ENCODE measurements at places on chromosomes 13 and 19.

- DNase-seq, result no peak
Measured at GRCh38 chr19:10295305-10295846, 5.6 kb downstream of the ICAM5 start.

- DNase-seq, result no peak
Measured at GRCh38 chr19:17220207-17220758, 5.1 kb downstream of the USE1 start.

- DNase-seq, result no peak
Measured at GRCh38 chr13:103157016-103157415, 90.8 kb upstream of the SLC10A2 start.

GRCh38 chr19:34341935-34342680 is 22.9 kb upstream of the GPI start:
- no peak for DNase-seq

GRCh38 chr19:29563486-29564101 is 37.8 kb downstream of the VSTM2B start:
- no peak for DNase-seq

DNA sequence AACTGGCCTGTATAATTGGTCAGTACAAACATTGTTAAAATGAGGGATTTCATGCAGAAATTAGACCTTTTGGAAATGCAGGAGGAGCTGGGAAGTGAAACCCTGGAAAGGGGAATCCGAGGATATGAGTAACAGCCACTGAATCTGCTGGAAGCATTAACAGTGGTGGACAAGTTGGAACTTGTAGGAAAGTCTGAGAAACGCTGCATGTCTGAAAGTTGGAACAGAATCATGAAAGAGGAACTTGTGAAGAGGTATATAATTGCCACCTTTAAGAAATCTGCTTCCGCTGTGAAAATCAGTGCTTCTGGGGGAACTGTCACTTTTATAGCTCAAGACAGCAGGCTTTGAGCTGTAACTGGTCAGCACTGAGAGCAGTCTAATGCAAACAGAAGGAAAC is 716.5 kb upstream of the PRR20A start:
- no peak for DNase-seq

DNA sequence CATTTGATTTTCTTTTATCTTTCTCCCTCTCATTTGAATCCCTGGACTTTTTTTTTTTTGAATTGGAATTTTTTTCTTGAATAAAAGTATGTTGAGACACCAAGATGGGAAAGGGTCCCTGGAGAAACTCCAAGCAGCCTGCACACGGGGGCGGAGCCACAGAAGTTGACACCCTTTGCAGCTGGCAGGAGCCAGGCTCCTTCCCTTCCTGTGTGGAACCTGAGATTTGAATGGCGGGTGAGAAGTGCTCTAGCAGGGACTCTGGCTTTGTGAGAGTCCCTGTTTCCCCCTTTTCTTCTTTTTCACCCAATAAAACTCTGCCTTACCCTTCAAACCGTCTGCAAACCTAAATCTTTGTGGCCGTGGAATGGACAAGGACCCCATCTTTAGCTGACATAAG is 1381.0 kb upstream of the MIR17HG start:
- no peak for DNase-seq

GRCh38 chr19:17266975-17267788 is at the start of gene BABAM1:
BABAM1 (plus strand) TSS chr19:17267443; CDS start chr19:17268807, 1,364 bp downstream.
- DNase-seq, result peak; percentile 95

- DNase-seq, result no peak
Measured at GRCh38 chr13:108268466-108269112, 929 bp upstream of the TNFSF13B start.

DNA sequence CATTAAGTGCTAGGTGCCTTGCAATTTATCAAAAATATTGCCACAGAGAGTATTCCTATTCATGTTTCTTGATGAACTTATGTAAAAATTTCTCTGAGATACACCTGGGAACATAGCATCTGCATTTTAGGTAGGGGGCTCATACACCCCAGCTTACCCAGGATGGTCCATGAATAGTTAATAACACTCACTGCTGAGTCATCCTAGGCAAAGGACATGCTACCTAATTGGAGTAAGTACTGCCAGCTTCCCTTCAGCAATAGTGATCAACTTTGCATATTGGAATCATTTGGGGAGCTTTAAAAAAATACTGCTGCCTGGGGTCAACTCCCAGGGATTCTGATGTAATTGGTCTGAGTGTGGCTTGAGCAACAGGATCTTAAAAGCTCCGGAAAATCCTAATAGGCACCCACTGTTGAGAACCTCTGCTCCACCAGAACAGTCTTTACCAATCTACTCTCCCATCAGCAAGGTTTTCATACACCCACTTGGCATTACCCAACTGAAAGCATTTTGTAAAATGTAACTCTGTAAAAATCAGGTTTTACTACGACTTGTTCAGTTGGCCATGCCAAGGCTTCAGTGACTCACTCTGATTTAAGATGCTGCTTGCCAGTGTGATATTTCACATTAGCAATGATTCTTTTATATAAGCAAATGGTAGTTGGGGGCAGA is 67.2 kb upstream of the FNDC3A start:
- no peak for DNase-seq

DNA sequence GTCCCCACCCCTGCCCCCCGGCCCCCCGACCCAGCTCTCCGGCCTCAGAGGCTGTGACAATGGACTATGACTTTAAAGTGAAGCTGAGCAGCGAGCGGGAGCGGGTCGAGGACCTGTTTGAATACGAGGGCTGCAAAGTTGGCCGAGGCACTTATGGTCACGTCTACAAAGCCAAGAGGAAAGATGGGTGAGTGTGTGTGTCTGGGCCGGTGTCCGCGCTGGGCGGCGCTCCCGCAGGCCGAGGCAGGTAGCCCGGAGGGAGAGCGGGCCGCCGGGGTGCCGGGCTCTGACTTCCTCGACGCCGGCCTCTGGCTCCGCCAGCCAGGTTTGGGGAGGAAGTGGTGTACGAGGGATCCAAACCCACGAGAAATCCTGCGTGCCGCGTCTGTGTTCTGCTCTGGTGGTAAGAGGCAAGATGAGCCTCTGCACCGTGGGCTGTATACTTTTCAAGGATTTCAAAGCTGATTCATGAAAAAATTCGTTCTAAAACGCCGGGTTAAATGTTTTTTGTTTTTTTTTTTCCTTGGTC is 718 bp downstream of the CDK8 start:
- peak; percentile 36 for DNase-seq

GRCh38 chr19:55071913-55072312 is 3.8 kb upstream of the EPS8L1 start:
- DNase-seq, result no peak

GRCh38 chr19:31946491-31946890 is 398.9 kb upstream of the ZNF507 start:
- no peak for DNase-seq

DNA sequence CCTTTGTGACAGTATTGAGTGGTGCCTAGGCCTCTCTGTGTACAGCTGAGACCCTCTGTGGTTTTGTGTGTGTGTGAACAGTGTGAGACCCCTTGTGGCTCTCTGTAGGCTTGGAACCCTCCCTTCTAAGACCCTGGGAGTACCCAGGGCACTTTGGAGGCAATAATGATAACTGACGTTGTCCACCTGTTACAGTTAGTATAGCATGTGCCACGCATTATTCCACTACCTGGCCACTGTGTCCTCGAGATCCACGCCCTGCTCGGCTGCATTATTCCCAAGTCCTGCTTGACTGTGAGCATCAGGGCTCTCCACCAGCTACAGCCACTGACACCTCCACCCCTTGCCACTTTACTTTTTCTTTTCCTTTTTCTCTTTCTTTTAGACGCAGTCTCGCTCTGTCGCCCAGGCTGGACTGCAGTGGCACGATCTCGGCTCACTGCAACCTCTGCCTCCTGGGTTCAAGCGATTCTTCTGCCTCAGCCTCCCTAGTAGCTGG is 2.0 kb downstream of the GRAMD1A start:
- DNase-seq, result no peak

DNA sequence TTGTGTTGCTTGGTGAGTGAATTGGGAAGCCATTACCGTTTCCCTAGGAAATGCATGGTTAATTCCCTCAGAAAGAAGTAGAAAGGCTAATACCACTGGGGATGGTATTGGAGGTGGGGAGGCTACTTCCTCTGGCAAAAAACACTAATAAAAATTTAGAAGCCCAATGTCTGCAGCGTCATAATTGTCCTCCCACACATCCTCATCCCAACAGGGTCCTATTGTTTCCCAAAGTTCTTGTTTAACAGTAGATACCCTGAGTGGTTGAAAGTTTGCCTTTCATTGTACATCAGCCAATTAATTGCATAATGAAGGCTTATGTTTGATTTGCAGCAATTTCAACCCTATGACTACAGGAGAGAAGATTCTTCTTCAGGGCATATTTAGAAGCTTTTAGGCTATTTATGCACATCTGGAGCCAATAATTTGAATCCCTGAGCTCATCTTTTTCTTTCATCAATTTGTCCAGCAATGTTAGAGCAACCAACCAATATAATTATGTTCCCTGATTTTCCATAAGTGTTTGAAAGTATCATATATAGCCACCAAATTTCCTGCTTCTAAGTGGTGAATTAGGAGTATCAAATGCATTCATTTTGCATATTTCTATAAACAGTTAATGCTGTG is 491.0 kb downstream of the SLITRK5 start:
- no peak for DNase-seq

DNA sequence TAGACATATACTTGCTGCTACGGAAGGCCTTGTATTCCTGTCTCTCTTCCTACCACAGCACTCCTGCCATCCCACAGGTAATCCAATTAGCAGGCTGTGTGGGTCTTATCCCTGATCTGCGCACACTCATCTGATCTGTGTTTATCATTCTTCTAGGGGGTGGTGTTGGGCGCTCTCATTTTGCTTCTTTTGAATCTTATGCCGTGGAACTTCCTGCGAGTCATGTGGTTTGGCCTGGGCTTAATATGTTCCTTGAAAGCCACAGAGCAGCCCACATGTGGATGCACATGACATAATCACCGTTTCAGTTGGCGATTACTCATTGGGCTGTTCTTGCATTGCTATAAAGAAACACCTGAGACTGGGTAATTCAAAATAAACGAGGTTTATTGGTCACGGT is 7.5 kb downstream of the RASA3 start:
- DNase-seq, result no peak

GRCh38 chr19:44512326-44513298 is 12.3 kb upstream of the ZNF180 start:
- DNase-seq, result no peak

GRCh38 chr13:66830940-66831716 is 399.0 kb downstream of the PCDH9 start:
- no peak for DNase-seq

DNA sequence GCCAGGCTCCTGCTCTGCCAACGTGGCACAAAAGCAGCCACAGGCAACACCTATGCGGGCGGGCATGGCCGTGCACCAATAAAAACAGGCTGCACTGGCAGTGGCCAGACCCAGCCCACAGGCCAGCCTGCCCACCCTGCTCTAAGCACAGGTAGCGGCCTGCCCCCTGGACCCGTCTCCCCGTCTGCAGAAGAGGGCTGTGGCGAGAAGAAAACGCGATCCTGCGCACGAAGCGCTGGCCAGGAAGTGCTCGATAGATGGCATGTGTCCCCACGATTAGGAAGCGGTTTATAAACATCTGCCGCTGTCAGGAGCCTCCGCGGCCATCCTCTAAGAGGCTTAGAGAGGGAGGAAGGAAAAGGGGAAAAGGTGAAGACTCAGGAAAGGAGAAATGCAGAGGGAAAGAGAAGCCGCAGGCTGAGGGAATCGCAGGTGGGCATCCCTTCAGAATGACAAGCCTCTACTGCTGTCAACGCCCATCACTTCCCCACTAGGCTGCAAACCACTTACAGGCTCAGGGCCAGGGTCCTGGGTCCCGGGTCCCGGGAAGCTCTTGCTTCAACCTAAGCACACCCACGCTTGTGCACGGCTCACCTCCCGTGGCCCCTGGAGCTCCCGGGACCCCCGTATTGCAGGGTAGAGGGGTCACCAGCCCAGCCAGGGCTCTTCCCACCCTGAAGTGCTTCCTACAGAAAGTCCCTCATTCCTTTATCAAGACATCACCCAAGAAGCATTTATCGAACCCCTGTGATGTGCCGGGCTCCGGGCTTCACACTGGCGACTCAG is 10.5 kb downstream of the MLLT1 start:
- DNase-seq, result no peak

DNA sequence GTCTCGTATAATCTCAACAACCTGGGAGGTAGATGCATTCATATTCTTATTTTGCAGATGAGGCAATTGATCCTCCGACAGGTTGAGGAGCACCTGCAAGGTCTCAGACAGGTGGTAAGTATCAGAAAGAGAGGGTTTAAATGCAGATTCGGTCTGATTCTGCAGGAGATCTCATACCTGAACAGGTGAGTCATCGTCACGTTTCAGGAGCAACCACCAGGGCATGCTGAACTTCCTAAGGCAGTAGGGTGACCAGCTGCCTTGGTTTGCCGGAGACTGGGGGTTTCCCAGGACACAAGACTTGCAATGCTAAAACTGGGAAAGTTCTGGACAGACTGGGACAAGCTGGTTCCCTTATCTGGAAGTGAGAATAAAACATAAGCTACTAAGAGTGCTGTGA is 68.8 kb upstream of the TSHZ3 start:
- no peak for DNase-seq

- no peak for DNase-seq
Measured at GRCh38 chr13:85935868-85936467, 136.7 kb upstream of the SLITRK6 start.

- DNase-seq, result no peak
Measured at GRCh38 chr13:66349966-66350365, 880.2 kb downstream of the PCDH9 start.

- no peak for DNase-seq
Measured at GRCh38 chr13:99565478-99566124, 64.3 kb downstream of the TM9SF2 start.

- DNase-seq, result no peak
Measured at GRCh38 chr19:32876919-32877285, 7.3 kb upstream of the SLC7A9 start.

DNA sequence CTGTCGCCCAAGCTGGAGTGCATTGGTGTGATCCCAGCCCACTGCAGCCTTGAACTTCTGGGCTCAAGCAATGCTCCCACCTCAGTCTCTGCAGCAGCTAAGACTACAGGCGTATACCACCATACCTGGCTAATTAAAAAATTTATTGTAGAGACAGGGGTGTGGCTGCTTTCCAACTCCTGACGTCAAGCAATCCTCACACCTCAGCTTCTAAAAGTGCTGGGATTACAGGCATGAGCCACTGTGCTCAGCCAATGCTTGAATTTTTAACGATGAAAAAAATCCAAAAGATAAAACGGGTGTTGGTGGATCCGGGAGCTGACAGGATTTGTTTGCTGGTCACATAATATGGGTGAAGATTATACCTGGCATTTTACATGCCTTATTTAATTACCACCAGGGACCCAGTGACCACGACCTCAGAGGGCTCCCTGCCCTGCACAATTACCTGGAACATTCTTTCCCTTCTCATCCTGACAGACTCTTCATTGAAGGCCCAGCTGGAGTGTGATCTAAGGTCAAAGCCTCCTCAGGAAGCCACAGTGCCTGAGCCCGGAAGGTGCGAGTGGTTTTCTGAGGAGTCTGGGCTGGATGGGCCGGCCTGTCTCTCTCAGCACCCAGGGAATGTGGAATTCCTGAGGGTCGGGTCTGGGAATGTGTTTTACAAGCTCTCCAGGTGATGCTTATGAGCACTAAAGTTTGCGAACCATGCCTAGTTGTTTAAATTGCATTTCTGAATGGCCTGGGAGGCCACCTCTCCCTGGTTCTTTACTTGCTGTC is 193.3 kb downstream of the USP12 start:
- DNase-seq, result no peak
